Effector memory CD4-positive, alpha-beta T cell (primary cell): ENCODE measurements at places on chromosomes 13 and 19.

- DNase-seq = no peak
These were observed 1819.5 kb downstream of the SLITRK5 start for GRCh38 chr13:89490661-89491060.

- DNase-seq = no peak
These were observed 503.4 kb downstream of the SLITRK1 start for GRCh38 chr13:83378908-83379307.

DNA sequence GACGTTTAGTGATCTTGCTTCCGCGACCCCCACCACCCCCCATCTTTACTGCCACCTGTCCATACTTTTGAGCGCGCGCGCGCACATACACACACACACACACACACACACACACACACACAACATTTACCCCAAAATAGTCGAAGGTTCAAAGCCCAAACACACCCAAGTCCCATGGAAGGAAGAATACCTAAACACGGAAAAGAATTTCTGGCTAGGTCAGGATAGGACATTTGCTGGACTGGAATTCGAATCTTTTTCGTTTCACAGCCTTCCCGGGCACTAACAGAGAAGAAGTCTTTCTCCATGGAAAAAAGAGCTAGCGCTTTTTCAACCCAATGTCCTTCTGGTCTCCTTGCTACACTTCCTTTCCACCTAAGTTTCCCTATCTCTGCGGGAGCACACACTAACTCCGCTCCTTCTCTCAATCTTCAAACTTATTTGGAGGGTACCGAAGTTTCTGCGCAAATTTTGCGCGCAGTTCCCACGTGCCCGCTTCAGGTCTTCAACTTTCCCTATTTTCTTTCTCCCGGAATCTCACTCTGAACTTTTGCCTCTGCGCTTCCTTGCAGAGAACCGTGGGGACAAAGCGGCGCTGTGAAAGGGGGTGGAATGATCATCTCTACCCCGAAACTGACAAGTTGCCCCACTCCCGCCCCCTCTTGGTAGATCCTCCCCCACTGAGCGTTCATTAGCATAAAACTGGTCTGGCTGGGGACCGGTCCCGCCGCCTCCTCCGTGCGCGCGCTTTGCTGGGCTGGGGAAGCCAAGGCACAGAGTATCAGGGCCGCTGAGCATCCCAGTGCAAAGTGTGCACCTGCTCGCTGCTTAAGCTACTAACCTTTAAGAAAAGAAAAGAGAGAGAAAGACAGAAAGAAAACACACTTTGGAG is 2.7 kb downstream of the DACH1 start:
- DNase-seq = no peak

DNA sequence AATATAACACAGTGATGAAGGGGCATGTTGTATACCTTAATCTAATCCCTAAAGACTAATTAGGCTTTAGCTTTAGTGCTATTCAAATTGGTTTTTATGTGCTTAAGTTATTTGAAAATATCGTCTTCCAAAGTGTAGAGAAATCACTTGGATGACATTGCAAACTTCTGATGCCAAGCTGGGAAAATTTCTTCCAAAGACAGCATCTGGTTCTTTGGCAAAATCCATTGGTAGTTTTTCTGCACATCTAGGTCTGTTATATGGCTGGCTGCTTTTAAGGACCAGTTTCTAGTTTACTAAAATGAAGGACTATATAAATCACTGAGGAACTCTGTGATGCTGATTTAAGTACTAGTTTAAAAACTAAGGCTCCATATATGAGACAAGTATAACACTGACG is 2362.3 kb downstream of the PCDH9 start:
- DNase-seq = no peak

DNA sequence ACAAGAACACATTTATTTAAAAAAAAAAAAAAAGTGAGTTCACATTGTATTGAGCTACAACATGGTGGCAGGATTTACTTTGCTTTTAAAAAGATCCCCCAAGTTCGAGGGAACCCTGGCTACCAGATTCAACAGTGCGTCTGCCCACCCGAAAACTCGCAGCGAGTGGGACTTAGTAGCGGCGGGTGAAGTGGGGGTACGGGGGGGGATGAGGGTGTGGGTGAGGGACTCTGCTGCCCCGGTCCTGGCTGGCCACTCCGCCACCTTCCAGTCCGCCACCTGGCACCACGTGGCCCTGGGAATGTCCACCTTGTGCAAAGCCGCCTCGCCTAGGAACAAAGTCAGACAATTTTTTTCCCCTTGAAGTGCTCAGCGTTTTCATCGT is 19.3 kb upstream of the TINCR start:
- no peak for DNase-seq

- DNase-seq = no peak
These were observed 85.7 kb downstream of the ZAR1L start for GRCh38 chr13:32229443-32229842.

- peak; percentile 68 for DNase-seq
These were observed at the start of gene RNASEH2A for GRCh38 chr19:12806242-12807081. Gene RNASEH2A, plus strand, starts transcription at chr19:12806584. Its CDS starts 90 bp downstream, at chr19:12806674.

- no peak for DNase-seq
These were observed 3.2 kb downstream of the PIAS4 start for GRCh38 chr19:4010808-4011110.

GRCh38 chr19:13778847-13779246 is 4.6 kb downstream of the C19orf53 start:
- no peak for DNase-seq

- peak; percentile 49 for DNase-seq
These were observed 5.1 kb upstream of the KRTDAP start for GRCh38 chr19:35495107-35496064.

DNA sequence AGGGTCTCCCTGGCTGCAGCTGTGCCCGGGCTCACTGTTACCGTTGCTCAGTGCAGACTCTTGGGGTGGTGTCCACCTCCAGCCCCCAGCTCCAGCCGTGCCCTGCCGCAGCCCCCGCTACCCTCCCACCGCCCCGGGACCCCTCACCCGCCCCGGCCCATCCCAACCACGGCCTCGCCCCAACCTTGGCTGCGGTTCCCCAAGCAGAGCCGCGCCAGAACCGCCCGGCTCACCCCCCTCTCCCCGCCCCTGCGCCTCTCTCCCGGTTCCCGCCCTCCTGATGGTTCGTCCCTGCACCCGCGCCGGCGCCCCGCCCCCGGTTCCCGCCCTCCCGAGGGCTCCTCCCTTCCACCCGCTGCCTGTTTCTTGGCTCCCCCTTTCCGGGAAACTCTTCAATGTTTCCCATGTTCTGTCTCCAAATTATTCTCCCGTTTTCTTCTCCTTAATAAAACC is 40.3 kb downstream of the ANKRD10 start:
- DNase-seq = peak; percentile 10

GRCh38 chr13:94217370-94217769 is 262.1 kb downstream of the DCT start:
- no peak for DNase-seq

GRCh38 chr13:26680123-26680450 is 80.5 kb downstream of the GPR12 start:
- DNase-seq = no peak

DNA sequence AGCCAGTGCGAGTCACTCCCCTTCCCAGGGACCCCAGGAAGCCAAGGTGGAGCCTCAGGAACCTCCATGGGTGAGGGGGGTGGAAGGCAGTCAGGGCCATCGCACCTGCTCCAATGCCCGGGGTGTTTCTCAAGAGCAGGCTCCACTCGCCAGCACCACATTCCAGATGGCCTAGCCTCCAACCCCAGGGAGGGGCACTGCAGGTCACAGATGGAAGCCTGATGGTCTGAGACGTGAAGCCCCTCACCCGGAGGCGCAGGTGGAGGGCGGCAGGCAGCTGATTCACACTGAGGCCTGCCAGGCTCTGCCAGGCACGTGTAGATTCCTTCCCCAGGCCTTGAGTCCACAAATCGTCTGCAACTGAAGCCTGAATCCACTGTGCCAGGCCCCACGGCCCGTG is 23.0 kb upstream of the ISYNA1 start:
- no peak for DNase-seq
